Liver (tissue), 10 donors: ENCODE measurements at places on chromosomes 12 and 14.

DNA sequence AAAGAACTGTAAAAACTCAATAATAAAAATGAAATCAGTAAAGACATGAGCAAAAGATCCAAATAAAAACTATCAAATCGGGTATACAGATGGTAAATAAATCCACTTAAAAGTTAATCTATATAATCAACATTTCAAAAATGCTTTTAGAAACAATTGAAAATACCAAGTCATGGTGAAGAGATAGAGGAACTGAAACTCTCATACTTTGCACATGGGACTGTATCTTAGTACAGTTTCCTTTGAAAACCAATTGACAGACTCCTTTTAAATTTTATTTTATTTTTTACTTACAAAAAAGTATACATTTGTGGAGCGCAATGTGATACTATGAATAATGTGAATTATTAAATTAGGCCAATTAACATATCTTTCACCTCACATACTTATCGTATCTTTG lies 98.6 kb upstream of the FAR2 start:
- no peaks in the 10 kb centered on the region for H3K4me1 ChIP-seq
- peaks cover 3% of the 10 kb centered on the region for H3K27me3 ChIP-seq
- no peak overlapping the region for H3K4me3 ChIP-seq
- no peak for DNase-seq
- no peaks in the 10 kb centered on the region for H3K36me3 ChIP-seq

- H3K4me3 ChIP-seq: no peak overlapping the region
- no peak for DNase-seq
- no peaks in the 10 kb centered on the region for H3K36me3 ChIP-seq
- no peak overlapping the region for H3K27ac ChIP-seq
These were observed 743.9 kb upstream of the FLRT2 start for GRCh38 chr14:84785996-84786395.

GRCh38 chr14:34980337-34980900 lies 2.4 kb upstream of the SRP54 start:
- peak overlapping the region; percentile 87 for H3K4me3 ChIP-seq
- no peaks in the 10 kb centered on the region for H3K36me3 ChIP-seq
- no peaks in the 10 kb centered on the region for H3K27me3 ChIP-seq
- peaks cover 23% of the 10 kb centered on the region for H3K4me1 ChIP-seq

- no peak overlapping the region for H3K4me3 ChIP-seq
- no peaks in the 10 kb centered on the region for H3K27me3 ChIP-seq
- H3K36me3 ChIP-seq: no peaks in the 10 kb centered on the region
- no peak overlapping the region for H3K27ac ChIP-seq
- peaks cover 10% of the 10 kb centered on the region for H3K4me1 ChIP-seq
These were observed 113.5 kb upstream of the EGLN3 start for GRCh38 chr14:34064349-34064748.

DNA sequence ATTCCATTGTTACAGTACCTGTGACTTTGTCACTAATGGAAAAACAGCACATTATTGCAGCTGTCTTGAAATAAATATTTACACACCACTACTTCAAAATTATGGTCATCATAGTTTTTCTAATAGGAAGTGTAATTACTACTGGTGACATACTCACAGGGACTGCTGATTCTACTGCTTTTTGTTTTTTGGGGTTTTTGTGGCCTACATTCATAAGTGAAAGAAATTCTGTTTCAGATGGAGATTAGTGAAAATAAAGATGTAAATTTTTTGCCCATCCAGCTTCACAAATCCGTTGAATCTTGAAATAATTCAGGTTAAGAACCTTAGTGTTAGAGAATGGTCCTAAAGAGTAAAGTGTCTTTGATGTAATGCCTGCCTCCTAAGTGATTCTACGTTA lies 17.5 kb downstream of the KNTC1 start:
- H3K27me3 ChIP-seq: no peaks in the 10 kb centered on the region
- no peak for DNase-seq
- H3K36me3 ChIP-seq: no peaks in the 10 kb centered on the region

GRCh38 chr14:54399560-54399959 lies 2.8 kb downstream of the CDKN3 start:
- peaks cover 12% of the 10 kb centered on the region for H3K4me1 ChIP-seq
- no peak overlapping the region for H3K27ac ChIP-seq
- H3K4me3 ChIP-seq: no peak overlapping the region
- H3K27me3 ChIP-seq: no peaks in the 10 kb centered on the region
- no peaks in the 10 kb centered on the region for H3K36me3 ChIP-seq

- H3K27me3 ChIP-seq: no peaks in the 10 kb centered on the region
- H3K4me1 ChIP-seq: no peaks in the 10 kb centered on the region
- H3K36me3 ChIP-seq: no peaks in the 10 kb centered on the region
- DNase-seq: no peak
These were observed 97.9 kb upstream of the NUDT4 start for GRCh38 chr12:93279565-93280412.

DNA sequence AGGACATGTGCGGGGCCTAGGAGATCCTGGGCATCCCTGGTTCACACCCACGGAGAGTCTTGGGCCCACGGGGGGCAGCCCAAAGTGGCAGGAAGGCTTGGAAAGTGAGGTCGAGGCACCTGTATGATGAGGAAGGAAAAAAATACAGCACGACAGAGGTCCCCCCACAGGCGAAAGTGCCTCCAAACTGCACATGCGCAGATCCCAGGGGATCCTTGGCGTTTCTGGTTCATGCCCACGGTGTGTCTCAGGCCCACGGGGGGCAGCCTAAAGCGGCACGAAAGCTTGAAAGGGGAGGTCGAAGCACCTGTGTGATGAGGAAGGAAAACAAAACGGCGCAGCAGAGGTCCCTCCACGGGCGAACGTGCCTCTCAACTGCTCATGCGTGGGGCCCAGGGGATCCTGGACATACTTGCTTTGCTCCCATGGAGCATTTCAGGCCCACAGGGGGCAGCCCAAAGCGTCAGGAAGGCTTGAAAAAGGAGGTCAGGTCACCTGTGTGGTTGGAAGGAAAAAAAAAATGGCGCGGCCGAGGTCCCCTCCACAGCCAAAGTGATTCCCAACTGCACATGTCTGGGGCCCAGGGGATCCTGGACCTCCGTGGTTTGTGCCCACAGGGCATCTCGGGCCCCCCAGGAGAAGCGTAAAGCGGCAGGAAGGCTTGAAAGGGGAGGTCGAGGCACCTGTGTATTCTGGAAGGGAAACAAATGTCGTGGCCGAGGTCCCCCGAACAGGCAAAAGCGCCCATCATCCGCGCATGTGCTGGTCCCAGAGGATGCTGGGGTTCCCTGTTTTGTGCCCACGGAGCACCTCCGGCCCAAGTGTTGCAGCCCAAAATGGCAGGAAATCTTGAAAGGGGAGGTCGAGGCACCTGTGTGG lies 582.6 kb downstream of the ALG10 start:
- no peak for DNase-seq
- no peaks in the 10 kb centered on the region for H3K36me3 ChIP-seq

DNA sequence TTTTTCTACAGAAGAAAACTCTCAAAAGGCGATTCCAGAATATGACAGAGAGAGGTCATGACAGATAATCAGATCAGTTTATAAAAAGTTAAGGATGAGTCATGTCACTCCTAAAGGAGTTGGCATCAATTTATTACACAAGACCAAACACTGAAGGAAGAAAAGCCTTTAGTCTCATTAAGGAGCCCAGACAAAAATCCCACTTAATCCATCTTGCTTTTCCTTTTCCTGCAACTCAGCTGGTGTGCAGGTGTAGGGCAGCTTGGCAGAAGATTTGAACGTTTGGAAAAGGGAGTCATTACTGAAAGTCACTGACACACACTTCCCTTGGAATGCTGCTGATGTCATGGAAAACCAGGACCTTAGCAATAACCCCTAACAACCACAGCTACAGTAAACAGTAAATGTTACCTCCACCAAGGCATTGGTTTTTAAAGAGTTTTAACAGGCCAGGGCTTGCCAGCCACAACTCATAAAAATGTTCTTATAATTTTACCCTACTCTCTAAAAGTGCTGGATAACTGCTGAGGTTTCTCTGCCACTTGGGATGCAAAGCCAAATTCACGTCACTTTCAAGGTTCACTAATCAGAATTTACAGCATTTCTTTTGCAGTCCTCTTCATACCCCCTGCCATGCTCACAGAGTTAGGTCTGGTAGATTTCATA lies 320.6 kb downstream of the RAD51B start:
- no peaks in the 10 kb centered on the region for H3K36me3 ChIP-seq
- H3K27ac ChIP-seq: no peak overlapping the region
- H3K4me1 ChIP-seq: no peaks in the 10 kb centered on the region
- no peaks in the 10 kb centered on the region for H3K27me3 ChIP-seq

- no peak overlapping the region for H3K27ac ChIP-seq
- H3K36me3 ChIP-seq: no peaks in the 10 kb centered on the region
- no peaks in the 10 kb centered on the region for H3K27me3 ChIP-seq
- H3K4me3 ChIP-seq: no peak overlapping the region
- H3K4me1 ChIP-seq: no peaks in the 10 kb centered on the region
These were observed 19.8 kb upstream of the PGF start for GRCh38 chr14:74975059-74975810.

DNA sequence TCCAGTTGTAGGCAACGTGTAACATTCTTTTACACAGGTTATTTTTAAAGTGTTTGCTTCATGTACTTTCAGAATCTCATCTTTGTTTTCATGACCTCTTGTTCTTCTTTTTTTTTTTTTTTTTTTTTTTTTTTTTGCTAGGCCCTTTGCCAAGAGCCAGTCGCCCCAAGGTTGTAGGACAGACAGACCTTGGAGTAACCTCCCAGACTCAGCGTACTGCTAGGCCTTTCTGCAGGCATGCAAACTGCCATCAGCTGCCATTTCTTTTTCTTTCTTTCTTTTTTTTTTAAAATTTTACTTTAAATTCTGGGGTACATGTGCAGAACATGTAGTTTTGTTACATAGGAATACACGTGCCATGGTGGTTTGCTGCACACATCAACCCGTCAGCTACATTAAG lies 452.3 kb upstream of the MDGA2 start:
- H3K27ac ChIP-seq: no peak overlapping the region
- no peak for DNase-seq
- H3K4me3 ChIP-seq: no peak overlapping the region
- no peaks in the 10 kb centered on the region for H3K27me3 ChIP-seq
- no peaks in the 10 kb centered on the region for H3K36me3 ChIP-seq

DNA sequence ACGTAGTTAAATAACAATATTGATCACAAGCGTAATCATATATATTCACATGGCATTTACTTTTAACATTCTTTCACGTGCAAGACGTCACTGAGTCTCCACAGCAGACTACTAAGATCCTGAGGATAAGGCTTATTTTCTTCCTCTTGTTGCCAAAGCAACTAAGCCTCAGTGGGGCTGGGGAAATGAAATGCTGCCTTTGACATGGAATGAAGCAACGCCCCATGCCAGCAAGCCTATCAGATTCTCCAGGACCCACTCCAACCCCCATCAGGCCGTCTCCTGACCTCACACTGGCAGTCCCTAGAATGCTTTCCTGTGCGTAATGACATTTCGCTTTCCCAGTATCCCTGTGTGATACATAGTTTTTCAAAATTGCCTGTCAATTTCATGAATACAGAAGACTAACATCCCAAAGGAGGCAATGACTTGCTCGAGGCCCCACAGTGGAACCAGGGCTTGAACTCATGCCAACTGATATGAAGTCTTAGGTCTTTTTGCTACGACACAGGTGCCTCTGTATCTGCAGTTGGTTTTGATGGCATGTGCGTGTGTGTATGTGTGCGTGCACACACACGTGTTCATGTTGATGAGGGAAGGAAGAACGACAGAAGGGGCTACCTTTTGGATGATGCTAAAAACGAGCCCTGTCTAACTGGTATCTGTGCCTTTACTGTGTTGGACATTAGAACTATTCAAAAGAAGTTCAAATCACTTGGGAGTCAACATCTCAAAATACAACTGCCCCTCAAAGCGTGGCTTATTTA lies 239.1 kb downstream of the VRK1 start:
- H3K36me3 ChIP-seq: no peaks in the 10 kb centered on the region
- H3K4me3 ChIP-seq: no peak overlapping the region
- no peaks in the 10 kb centered on the region for H3K4me1 ChIP-seq
- DNase-seq: no peak
- no peak overlapping the region for H3K27ac ChIP-seq

DNA sequence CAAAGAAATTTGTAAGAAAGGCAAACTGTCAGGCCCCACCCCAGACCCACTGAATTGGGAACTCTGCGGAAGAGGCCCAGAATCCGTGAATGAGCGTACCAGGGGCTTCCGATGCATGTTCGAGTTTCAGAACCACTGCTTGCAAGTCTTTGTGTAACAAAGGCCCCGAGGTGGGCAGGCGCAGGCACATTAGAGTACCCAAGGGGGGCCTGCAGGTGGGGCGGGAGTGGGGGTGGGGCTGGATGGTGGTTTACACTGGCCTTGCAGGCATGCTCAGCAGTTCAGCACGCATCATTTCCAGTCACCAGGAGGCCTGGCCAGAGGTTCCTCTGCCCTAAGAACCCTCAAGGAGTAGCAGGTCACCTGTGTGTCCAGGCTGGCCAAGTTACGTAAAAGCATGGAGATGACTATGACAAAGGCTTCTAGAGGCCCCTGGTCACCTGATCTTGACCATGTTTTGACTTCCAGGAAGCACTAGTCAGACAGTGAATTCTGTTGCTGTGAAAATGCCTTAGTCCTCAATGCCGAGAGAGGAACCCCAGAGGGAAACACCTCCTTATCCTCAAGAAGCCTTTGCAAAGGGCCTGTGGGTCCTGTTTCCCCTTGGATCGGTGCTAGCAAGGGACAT lies 33.2 kb upstream of the IRF2BPL start:
- no peak for DNase-seq
- no peak overlapping the region for H3K4me3 ChIP-seq
- H3K4me1 ChIP-seq: no peaks in the 10 kb centered on the region

GRCh38 chr14:104792101-104792884 lies 3.3 kb downstream of the AKT1 start:
- H3K4me3 ChIP-seq: no peak overlapping the region
- DNase-seq: no peak
- H3K27ac ChIP-seq: peak overlapping the region; percentile 76
- H3K4me1 ChIP-seq: peaks cover 85% of the 10 kb centered on the region
- no peaks in the 10 kb centered on the region for H3K27me3 ChIP-seq
- no peaks in the 10 kb centered on the region for H3K36me3 ChIP-seq

DNA sequence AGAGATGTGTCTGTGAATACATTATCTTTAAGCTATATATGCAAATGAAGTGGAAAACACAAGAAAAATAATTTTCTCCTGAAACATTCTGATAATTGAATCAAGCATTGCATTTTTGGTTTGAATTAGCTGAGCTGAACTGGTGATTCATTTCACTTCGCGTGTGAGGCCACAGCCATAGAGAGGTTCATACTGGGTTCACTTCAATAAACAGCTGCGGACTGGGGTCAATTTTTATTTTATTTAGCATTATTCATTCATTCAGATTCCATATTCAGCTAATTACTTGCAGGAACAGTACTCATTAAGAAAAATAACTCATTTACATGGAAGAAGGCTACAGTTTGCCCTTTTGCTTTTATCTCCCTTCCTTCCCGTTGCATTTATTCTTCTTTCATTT lies 195.2 kb upstream of the LRIG3 start:
- H3K36me3 ChIP-seq: no peaks in the 10 kb centered on the region
- DNase-seq: no peak
- H3K27me3 ChIP-seq: no peaks in the 10 kb centered on the region
- H3K27ac ChIP-seq: no peak overlapping the region
- H3K4me1 ChIP-seq: no peaks in the 10 kb centered on the region
